ENCODE measurements at places on chromosomes 13 and 19. TPM values are rescaled to one million over a fixed set of nuclear protein-coding genes. Genes with fewer than 3 reads are reported as not detected.

Gene EBI3
- not detected for total RNA-seq

Gene JAK3
- total RNA-seq: 121 TPM

Gene RPS28
- total RNA-seq: 3,333 TPM

Gene NANOS3
- not detected for total RNA-seq

Gene TUBGCP3
- 30.6 TPM for total RNA-seq

DNA sequence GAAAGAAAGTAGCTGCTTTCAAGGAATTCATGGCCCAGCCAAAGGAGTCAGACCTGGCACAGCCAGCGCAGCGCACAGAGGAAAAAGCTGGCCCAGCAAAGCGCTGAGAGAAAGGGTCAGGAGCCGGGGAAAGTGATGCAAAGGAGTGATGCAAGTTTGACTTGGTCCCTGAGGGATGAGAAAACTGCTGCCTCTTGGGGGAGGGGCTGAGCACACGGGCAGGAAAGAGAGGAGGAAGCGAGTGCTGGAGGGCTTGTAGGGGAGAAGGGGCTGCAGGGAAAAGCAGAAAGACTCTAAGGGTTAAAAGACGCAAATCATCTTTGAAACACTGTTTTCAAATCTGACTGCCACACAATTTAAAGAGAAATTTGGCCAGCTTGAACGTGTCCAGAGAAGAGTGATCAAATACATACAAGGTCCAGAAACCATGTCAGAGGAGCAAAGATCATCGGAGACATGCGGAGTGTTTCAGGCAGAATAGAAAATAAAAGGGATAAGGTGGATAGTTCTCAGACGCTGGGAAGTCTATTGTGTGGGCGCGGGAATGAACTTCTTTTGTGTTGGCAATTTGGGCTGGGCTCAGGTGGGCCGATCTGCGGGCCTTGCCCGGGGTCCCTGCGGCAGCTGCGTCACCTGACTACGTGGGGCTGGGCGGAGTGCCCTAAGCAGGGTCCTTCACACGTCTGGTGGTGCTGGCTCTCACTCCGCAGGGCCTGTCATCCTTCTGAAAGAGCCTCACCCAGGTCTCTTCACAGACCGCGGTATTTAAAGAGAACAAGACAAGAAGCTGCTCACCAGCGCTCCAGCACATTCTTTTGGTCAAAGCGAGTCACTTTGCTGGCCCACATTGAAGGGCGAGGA lies 18.1 kb downstream of the N4BP2L1 start:
- no peak for DNase-seq

DNA sequence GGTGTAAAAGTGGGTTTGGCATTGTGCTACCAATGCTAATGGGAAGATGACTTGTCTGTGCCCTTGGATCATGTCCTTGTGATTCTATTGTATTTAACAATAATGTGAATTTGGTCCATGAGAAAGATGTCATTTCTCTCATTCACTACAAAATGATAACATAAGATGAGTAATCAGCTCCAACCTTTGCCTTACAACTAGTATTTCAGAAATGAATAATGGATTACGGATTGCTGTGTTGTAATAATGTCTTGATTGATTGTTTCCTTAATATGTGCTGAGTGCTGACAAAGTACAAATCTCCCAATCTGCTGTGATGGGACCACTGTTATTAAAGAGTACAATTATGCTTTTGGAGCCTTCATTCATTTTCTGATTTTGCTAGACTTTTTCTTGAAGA lies 375.0 kb downstream of the PCDH9 start:
- no peak for DNase-seq

- DNase-seq: no peak
These were observed 35.1 kb downstream of the SIAH3 start for GRCh38 chr13:45816427-45816826.

GRCh38 chr19:3612901-3613741 lies 6.4 kb upstream of the TBXA2R start:
- no peak for DNase-seq

GRCh38 chr13:78139765-78140164 lies 221.1 kb upstream of the EDNRB start:
- DNase-seq: no peak

GRCh38 chr19:5515737-5516136 lies 52.0 kb downstream of the TINCR start:
- no peak for DNase-seq

DNA sequence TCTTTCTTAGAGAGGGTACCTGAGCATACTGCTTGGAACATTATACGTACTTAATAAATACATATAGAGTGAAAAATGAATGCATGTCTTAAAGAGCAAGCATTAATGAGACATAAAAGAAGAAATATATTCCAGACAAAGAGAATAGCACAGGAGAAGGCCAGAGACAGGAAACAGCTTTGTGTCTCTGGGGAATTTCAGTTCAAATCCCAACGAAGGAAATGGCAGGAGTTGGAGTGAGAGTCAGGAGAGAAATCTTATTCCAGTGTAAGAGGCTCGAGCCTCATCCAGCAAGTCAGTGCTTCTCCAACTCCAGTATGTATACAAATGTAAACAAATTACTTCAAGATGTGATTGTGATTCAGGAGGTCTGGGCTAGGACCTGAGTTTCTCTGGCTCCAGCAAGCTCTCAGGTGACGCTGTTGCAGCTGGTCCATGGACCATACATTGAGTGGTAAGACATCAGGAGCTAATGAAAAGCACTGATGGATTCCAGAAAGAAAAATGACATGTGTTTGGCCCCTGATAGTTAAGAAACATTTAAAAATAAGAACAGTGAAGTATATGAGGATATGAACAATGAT lies 108.2 kb downstream of the RAP2A start:
- no peak for DNase-seq

DNA sequence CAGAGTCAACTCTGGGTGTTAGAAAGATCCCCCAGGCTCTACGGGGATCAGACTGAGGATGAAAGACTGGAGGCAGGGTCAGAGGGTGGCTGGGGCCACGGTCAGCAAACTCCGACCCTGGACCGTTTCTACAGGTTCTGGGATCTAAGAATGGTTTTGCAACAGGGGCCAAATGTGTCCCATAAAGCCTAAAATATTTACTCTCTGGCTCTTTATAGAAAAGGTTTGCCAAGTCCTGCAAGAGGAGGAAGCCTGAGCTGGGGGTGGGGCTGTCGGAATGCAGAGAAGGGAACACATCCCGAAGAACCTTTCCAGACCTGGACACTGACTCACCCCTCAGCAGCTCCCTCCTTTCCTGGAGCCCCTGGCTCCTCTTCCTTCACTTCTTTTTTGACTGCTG lies 20.7 kb downstream of the LIG1 start:
- DNase-seq: no peak

GRCh38 chr19:1822210-1822609 lies 10.1 kb upstream of the ATP8B3 start:
- DNase-seq: no peak

DNA sequence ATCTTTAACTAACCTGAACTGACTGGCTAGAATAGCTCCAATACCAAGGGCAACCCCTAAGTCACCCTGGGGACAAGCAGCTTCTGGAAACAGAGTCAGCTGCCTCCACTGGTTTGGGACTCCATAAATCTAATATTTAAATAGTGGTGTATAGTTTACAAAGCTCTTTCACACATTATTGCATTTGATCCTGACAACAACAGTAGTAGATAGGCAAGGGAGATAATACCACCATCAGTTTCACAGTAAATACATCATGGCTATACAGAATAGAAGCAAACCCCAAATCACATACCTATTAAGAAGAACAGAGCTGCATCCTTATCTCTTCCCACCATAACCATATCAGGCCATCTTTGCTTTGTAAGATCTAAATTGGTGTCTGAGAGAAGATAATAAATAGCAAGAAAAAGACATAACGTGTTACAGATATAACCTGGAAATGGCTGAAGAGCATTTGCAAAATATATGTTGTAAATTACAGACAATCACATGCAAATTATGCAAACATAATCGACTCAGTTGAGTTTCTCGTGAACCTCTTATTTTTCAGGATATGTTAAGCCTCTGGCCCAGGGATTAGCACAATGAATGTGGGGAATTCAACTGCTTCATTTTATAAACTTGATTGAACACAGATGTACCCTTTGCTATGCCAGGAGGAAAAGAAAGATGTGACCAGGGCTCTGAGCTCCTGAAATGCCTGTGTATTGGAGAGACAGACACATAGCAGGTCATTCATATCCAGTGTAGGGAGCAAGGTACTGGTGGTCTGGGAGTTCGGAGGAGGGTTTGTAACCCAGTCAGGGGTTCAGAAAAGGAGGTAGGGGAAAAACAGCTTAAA lies 142.5 kb downstream of the SLC7A1 start:
- no peak for DNase-seq

- DNase-seq: peak; percentile 40
These were observed 7.8 kb upstream of the SELENOV start for GRCh38 chr19:39506944-39507714.

GRCh38 chr13:20487927-20488326 lies 37.7 kb downstream of the CRYL1 start:
- no peak for DNase-seq

DNA sequence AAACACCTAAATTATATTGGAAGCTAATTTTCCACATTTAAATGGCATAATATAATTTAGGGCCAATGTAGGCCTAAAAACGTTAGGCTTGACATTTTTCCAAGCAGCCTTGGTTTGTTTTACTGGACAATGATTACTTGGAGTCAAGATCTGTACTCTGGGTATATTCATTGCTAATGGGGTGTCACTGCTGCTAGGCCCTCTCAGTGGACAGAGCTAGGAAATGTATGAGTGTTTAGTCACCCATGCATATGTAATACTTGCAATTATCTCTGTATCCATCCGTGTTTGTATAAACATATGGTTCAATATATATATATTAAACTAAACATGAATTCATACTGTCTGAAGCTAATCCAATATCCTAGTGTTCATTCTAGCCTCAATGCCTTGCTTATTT lies 598.1 kb downstream of the DCT start:
- no peak for DNase-seq

GRCh38 chr19:37943480-37943879 lies 36.5 kb downstream of the SIPA1L3 start:
- no peak for DNase-seq

- peak; percentile 39 for DNase-seq
These were observed 42.3 kb downstream of the GJA3 start for GRCh38 chr13:20118268-20119140.

GRCh38 chr19:5949792-5950305 lies 28.1 kb downstream of the RANBP3 start:
- peak; percentile 31 for DNase-seq

DNA sequence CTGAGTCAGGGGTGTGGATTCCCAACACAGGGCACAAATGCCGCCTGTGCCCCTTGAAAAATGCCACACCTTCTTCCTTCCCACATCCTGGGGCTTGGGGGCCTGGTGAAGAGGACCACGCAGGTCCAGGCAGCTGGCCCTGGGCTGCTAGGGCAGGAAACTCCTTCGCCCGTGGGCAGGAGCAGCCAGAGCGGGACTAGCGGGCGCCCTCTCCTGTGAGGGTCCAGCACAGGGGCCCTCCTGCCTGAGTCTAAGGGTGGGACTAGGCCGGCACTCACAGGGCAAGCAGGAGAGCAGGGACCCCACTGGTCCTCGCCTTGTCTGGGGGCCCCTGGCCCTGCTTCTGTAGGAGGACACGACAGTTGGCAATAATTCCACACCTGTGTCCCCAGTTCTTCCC lies 7.5 kb upstream of the CEBPA start:
- no peak for DNase-seq

GRCh38 chr13:111597191-111597611 lies 276.8 kb downstream of the TEX29 start:
- no peak for DNase-seq

- no peak for DNase-seq
These were observed 296.5 kb downstream of the LMO7 start for GRCh38 chr13:75932636-75933035.

GRCh38 chr13:77196052-77196618 lies 130.8 kb downstream of the MYCBP2 start:
- DNase-seq: no peak

GRCh38 chr13:71055644-71056043 lies 811.4 kb downstream of the DACH1 start:
- DNase-seq: no peak

- no peak for DNase-seq
These were observed 13.3 kb downstream of the TDRD3 start for GRCh38 chr13:60410299-60410698.

GRCh38 chr19:50791594-50792271 lies 1.5 kb downstream of the ACP4 start:
- DNase-seq: no peak

DNA sequence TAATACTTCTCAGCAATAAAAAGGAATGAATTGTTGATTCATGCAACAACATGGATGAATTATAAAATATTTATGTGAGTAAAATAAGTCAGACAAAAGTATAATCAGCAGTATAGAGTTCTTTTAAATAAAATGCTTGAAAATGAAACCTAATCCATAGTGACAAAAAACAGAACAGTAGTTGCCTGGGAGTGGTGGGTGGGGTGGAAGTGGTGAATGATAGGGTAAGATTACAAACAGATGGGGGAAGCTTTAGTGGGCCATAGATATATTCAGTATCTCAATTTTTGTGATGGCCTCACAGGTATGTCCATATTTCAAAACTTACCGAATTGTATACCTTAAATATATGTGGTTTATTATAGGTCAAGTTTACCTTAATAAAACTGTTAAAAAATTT lies 124.9 kb upstream of the UBL3 start:
- no peak for DNase-seq

DNA sequence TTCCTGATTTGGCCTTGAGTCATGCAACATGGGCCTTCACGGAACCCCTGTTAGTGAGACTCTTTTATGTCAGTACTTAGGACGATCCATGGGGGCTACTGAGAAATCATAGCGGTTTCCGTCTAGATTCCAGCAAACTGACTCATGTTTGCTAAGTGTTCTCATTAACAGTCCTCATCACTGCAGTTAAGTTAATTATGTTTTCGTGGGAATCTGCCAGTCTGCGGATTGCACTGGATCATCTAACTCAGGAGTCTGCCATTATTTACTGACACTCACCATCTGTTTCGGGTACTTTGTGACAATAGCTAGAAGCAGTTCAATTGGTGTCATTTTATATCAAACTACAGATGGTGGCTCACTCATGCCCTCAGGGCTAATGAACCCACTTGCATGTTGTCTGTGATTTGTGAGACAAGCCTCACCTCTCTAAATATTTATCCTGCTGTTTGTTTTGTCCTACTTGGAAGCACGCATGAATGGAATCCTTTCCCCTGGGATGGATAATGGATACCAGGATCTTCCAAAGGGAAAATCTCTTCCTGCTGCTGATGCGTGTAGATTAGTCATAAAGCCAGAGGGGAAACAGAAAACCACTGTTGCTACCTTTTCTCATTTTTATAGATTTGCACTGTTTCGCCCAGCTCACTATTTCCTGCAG lies 61.8 kb downstream of the RAB20 start:
- DNase-seq: no peak

DNA sequence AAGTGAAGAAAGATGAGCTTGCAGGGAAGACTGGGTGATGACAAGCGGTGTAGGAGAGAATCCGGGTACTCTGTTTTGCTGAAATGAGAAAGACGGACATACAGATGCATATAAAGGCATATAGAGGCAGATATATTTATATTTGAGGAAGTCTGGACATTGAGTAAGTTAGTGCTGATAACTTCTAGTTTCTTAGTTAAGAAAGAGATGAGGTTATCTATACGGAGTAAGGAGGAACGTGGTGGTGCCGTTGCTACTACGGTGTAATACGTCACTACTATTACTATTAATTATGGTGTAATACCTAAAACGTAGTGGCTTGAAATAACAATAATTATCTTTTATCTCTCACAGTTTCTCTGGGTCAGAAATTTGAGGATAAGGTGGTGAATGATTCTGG lies 9.8 kb upstream of the CPB2 start:
- DNase-seq: no peak

- DNase-seq: no peak
These were observed 163.0 kb upstream of the TSC22D1 start for GRCh38 chr13:44739120-44739519.

Measured in CD4-positive, alpha-beta T cell (primary cell).